ENCODE measurements at places on chromosomes 2 and 18.

GRCh38 chr2:216970359-216970915, 110.6 kb upstream of the TNP1 start:
- no peak for DNase-seq

GRCh38 chr2:125935559-125935958, 720.4 kb upstream of the GYPC start:
- DNase-seq, result no peak

- no peak for DNase-seq
Observed at GRCh38 chr2:135985826-135986393, 484 bp upstream of the DARS1 start.

GRCh38 chr2:176246331-176246730, 22.9 kb upstream of the MTX2 start:
- no peak for DNase-seq

- DNase-seq, result no peak
Observed at GRCh38 chr2:240300261-240300821, 135.1 kb upstream of the GPC1 start.

DNA sequence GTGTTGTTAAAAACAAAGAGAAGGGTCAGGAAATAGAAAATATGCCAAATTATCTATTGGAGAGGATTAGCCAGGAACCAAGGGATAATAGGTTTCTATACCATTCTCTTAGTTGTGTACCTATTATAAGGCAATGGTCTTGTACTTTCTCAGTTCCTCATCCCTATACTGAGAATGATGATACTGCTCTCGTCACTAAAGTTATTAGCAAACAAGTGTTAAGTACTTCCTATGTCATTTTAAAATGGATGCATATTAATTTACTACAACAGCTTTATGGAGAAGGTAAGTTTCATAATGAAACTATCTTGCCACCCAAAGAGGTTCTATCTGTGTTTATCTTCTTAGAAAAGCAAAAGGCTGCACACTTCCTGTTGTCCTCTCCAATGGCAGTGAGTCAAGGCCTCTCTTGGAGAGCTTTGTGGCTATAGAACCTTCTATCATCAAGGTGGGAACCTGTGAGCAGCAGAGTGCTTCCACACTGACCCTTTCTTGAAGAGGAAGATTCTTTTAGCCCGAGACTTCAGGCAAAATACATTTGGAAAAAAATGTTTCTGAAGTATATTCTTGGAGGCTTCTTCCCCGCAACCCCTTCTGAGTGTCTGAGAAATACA, 460.7 kb upstream of the FANCL start:
- DNase-seq, result no peak

DNA sequence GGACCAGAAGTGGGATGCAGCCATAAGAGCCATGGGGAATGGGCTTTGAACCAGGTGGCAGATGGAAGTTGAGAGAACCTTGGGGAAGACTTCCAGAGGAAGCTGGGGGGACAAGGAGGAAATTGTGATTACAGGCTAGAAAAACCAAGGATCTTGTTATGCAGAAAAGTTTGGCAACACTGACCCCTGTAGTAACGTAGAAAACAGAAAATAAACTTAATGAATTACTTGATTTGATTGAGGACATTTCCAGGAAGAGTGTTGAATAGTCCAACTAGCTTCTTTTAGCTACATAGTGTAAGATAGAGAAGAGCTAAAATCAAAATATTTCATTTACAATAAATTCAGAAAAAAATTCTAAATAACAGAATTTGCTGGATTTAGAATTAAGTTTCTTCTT, 91.9 kb upstream of the GPC1 start:
- no peak for DNase-seq

- DNase-seq, result no peak
Observed at GRCh38 chr2:98654699-98655495, 46.5 kb downstream of the UNC50 start.

Measured in right kidney (tissue), 9 donors.